ENCODE measurements at places on chromosomes 1 and 21. TPM values are rescaled to one million over a fixed set of nuclear protein-coding genes. Genes with fewer than 3 reads are reported as not detected.

GRCh38 chr1:28306301-28306949 lies 22.4 kb upstream of the MED18 start:
- H3K4me1 ChIP-seq: no peaks in the 10 kb centered on the region
- H3K4me3 ChIP-seq: no peak overlapping the region
- no peak overlapping the region for H3K27ac ChIP-seq
- no peak for DNase-seq
- H3K36me3 ChIP-seq: no peaks in the 10 kb centered on the region
- H3K27me3 ChIP-seq: no peaks in the 10 kb centered on the region

GRCh38 chr1:234473118-234473517 lies 5.9 kb downstream of the TARBP1 start:
- H3K36me3 ChIP-seq: no peaks in the 10 kb centered on the region
- no peak overlapping the region for H3K27ac ChIP-seq
- H3K27me3 ChIP-seq: no peaks in the 10 kb centered on the region
- no peak overlapping the region for H3K4me3 ChIP-seq
- no peak for DNase-seq

- H3K4me1 ChIP-seq: no peaks in the 10 kb centered on the region
- no peaks in the 10 kb centered on the region for H3K27me3 ChIP-seq
- no peak for DNase-seq
Measured at GRCh38 chr1:113201560-113201959, 128.6 kb downstream of the LRIG2 start.

GRCh38 chr1:5165762-5166161 lies 511.4 kb downstream of the AJAP1 start:
- H3K36me3 ChIP-seq: no peaks in the 10 kb centered on the region
- H3K27me3 ChIP-seq: no peaks in the 10 kb centered on the region
- no peaks in the 10 kb centered on the region for H3K4me1 ChIP-seq
- no peak for DNase-seq
- H3K4me3 ChIP-seq: no peak overlapping the region

DNA sequence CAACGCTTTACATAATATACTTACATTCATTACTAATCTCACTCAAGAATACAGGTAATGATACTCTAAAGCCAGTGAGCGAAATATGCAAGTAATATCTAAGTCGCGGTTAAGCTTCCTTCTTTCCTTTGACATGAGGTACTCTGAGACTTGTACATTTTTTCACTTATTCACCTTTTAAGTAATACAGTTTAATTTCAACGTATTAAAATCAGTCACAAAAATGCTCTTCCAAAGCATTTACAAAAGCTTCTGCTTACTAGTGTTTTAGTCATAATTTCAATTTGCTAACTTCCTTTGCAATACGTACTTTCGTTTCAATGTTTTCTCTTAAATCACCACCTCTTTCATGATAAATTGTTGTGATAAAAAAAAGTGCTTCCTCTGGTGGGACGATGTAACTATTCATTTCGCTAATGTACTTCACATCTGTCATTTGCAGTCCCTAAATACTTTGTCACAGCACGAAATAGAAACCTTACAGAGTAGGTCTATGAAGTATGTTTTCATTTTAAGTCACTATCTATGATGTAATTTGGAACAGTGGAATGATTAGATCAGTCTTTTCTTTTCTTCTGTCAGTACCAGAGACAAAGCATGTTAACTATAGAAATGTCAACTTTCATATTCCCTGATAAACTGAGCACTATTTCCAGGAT lies 34.0 kb upstream of the ADGRL4 start:
- no peaks in the 10 kb centered on the region for H3K4me1 ChIP-seq
- no peaks in the 10 kb centered on the region for H3K27me3 ChIP-seq
- H3K36me3 ChIP-seq: no peaks in the 10 kb centered on the region
- H3K27ac ChIP-seq: no peak overlapping the region

- H3K27ac ChIP-seq: no peak overlapping the region
- H3K36me3 ChIP-seq: no peaks in the 10 kb centered on the region
- H3K4me3 ChIP-seq: no peak overlapping the region
Measured at GRCh38 chr1:108897865-108898720, 21.3 kb downstream of the GPSM2 start.

SLC44A5 gene
- 0.24 TPM for total RNA-seq

AMIGO1 gene
- 4.0 TPM for total RNA-seq

PCP4L1 gene
- not detected for total RNA-seq

All from CD8-positive, alpha-beta memory T cell (primary cell).